ENCODE measurements at places on chromosomes 1 and 21.

DNA sequence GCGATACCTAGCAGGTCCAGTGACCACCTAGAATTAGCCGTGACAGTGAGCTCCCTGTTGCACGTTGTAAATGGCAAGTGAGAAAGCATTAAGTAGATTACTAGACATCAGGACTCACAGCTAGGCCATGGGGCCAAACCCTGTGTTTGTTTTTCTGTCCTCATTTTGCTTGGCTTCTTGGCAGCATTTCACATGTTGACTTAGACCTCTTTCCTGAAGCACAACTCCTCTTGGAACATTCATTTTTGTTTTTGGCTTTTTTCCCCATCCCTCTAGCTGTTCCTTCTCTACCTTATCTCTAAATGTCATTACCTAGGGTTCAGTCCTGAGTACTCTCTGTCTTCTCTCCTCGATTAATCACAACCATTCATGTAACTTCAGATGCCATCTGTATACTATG, 16.9 kb upstream of the PTPN14 start:
- DNase-seq: no peak

- no peak for DNase-seq
Measured at GRCh38 chr1:183301239-183301638, 115.2 kb downstream of the LAMC2 start.

DNA sequence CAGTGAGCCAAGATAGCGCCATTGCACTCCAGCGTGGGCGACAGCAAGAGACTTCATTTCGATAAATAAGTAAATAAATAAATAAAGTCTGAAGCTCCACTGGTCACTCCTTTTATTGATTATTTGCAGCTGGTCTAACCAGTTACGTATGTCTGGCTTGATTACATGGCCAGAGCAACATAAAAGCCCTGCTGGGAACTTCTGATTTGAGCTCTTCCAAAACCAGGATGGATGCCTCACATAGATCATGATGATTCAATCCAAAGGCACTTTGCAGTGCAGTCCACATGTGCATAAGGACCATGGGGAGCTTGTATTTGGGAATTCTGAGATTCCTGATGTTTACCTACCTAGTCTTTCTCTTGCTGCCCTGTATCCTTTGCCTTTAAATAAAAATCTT, 24.0 kb downstream of the NSUN4 start:
- no peak for DNase-seq

DNA sequence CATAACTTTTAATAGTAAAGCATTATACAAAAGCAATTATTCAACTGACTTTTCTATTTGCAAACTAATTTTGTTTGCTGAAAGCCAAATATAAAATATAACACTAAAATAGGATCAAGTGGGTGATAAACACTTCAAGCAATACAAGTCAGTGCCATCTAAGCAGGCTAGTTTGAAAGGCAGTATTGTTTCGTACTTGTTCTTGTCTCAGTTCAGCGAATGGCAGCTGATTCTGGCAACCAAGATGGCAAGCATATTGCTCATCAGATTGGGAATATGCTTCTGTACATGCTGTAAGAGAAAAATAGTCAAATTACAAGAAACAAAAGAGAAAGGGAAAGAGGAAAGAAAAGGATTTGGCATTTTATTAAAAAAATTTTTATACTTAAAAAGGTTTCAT, 7.5 kb downstream of the TMEM59 start:
- DNase-seq: no peak

DNA sequence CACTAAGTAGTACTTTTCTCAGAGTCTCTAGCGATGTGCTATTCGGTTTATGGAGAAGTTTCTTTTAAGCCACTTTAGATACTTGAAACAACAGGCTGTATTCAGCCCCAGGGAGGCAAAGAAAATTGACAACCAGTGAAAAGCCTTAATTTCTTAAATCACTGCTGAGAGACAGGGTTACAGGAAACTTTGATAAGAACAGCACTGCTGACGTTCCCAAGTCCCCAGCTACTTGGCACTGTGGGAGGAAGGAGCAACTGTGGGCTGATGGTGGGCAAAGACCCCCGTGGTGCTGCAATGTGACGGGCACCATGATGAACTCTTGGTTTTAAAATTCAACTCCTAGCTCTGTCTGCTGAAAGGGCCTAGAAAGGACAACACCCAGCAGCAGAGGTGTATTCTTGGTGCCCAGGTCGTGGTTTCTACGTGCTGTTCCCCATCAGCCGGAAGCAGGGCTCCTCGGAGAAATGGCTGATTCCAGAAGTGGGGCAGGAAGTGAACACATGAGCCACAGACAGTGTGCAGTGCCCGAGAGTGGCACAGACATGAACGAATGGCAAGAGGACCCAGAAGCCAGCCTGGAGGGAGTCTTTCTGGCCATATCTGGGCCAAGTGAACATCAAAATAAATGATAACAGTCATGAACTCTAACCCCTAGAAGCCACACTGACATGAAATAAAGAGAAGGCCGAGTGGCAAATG, 5.3 kb downstream of the PTTG1IP start:
- peak; percentile 26 for DNase-seq

DNA sequence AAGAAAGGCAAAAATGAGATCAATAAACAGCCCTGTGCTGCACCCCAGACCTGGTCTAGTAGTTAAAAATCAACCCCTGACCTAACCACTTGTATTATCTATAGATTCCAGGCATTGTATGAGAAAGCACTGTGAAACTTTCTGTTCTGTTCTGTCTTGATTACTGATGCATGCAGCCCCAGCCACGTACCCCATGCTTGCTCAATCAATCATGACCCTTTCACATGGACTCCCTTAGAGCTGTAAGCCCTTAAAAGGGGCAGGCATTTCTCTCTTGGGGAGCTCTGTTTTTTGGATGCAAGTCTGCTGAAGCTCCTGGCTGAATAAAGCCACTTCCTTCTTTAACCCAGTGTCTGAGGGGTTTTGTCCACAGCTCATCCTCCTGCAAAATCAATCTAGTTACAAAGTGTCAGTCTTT, 24.2 kb upstream of the CD34 start:
- DNase-seq: no peak

DNA sequence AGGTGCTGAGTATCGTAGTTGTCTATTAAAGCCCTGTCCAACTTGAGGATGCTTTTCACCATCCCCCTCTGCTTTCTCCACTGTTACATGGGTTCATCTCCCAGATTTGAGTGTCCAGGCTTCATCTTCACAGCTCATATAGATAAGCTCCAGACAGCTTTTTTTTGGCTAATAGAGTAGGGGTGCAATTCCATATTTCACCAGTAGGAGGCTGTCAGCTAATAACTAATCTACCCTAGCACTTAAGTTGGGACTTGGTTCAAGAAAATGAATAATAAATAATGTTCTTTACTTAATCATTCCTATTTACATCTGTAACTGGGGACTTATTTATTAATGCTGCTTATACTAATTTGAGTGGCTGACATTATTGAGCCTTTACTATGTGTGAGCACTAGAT, 124.5 kb downstream of the IGSF21 start:
- DNase-seq: no peak
